Urinary bladder (tissue), 4 donors: ENCODE measurements at places on chromosomes 6 and 20. TPM values are rescaled to one million over a fixed set of nuclear protein-coding genes. Genes with fewer than 3 reads are reported as not detected.
A peak's percentile ranks its signal among the peaks of the same experiment; 100 is the strongest.

GRCh38 chr6:81820980-81821379, 68.5 kb upstream of the TENT5A start:
- DNase-seq: no peak

Gene GLP1R
- total RNA-seq: 0.58 TPM

Gene TSPO2
- total RNA-seq: not detected

Gene C4B
- 4.7 TPM for total RNA-seq

Gene DAAM2
- total RNA-seq: 21.1 TPM

Gene AVP
- total RNA-seq: not detected

Gene CLPSL2
- not detected for total RNA-seq

Gene ZC3H12D
- total RNA-seq: 1.2 TPM

Gene TMEM151B
- 0.48 TPM for total RNA-seq

GRCh38 chr6:90459225-90459758, 127.6 kb downstream of the MAP3K7 start:
- DNase-seq: no peak

GRCh38 chr6:96194675-96195074, 178.9 kb downstream of the FUT9 start:
- DNase-seq: no peak

DNA sequence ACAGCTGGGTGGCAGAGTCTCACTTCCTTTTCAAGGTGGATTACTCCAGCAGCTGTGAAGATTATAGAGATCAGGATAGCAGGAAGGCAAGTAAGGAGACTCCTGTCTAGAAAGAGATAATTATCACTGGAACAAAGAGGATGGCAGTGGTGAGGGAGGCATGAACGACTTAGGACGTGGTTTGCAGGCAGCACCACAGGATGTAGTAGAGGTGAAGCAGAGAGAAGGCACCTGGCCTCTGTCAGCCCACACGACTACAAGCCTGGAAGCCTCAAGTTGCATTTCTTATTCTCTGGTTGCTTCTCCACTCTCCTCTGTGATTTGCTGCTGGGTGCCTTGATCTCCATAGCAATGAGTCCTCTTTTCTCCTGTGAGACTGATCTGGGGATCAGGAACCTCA, 62.7 kb downstream of the TSHZ2 start:
- no peak for DNase-seq

- no peak for DNase-seq
These were observed 37.2 kb upstream of the PTPN1 start for GRCh38 chr20:50472693-50473664.

DNA sequence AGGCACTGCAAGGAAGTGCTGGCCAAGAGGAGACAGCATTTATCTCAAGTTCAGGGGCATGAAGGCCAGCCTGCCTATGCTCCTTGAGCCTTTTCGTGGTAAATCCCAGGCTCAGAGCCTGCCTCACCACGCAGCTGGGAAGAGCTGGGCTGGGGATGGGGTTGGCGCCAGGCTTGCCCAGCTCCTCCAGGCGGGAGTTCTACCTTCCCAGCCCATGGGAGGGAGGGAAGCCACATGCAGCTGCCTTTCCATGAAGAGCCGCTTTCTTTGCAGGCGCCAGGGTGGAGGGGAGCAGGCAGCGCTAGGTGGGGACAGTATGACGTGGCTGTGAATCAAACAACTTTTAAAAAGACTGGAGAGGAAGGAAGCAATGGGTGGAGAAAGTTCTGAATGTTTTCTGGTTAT, 19.5 kb upstream of the SIRT5 start:
- no peak for DNase-seq

DNA sequence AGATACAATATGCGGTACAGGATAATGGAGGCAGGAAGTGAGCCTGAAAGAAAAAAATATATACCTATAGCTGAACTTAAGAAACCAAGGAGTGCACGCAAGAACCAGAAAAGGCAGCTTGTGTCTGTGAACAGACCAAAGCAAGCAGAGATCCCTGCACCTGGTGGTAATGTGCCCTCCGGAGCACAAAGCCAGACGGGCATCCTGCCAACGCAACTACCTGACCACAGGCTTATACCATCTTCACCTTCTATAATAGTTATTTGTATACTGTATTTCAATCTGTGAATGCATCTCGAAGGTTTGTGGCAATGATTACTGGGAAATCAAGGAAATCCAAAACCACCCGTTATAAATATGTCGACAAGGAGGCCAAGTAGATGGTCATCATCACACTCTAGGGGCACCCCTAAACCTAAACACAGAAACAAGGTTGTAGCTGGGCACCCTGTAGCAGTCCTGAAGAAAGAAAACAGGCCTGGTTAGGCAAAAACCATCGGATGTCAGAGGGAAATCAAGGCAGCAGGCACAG, 801 bp downstream of the FBXL4 start:
- DNase-seq: peak; percentile 13

Gene CUL7
- 26.5 TPM for total RNA-seq

Gene LINC00237
- total RNA-seq: not detected

- no peak for DNase-seq
These were observed 6.3 kb downstream of the OR2A4 start for GRCh38 chr6:131694832-131695426.

DNA sequence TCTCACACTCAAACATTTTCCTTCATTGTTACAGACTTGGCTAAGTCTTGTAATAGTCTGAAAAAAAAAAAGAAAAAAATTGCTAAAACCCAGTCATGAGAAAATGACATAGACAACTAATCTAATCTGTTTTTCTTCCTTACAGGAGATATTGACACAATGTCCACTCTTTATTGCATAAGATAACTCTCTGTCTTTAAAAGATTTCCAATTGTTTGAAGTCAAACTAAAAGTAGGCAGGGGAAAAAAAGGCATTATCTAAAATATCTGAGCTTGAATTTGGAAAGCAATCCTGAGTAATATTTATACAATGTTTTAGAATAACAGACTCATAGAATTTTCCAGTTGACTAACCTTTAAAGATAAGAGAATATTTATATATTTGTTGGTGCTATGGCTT, 233.0 kb upstream of the CEP162 start:
- DNase-seq: no peak

GRCh38 chr6:111032484-111033140, 50.8 kb downstream of the RPF2 start:
- no peak for DNase-seq

- DNase-seq: no peak
These were observed 38.0 kb upstream of the PRSS35 start for GRCh38 chr6:83474309-83474708.

Gene RALY
- 53.9 TPM for total RNA-seq

- no peak for DNase-seq
These were observed 4.0 kb upstream of the NNAT start for GRCh38 chr20:37516811-37517750.

Gene PLEKHG1
- total RNA-seq: 39.5 TPM

Gene SLC16A10
- total RNA-seq: 5.4 TPM

GRCh38 chr6:1327630-1328029, 15.7 kb downstream of the FOXQ1 start:
- DNase-seq: no peak

GRCh38 chr6:53335224-53335994, 13.3 kb downstream of the ELOVL5 start:
- DNase-seq: no peak

DNA sequence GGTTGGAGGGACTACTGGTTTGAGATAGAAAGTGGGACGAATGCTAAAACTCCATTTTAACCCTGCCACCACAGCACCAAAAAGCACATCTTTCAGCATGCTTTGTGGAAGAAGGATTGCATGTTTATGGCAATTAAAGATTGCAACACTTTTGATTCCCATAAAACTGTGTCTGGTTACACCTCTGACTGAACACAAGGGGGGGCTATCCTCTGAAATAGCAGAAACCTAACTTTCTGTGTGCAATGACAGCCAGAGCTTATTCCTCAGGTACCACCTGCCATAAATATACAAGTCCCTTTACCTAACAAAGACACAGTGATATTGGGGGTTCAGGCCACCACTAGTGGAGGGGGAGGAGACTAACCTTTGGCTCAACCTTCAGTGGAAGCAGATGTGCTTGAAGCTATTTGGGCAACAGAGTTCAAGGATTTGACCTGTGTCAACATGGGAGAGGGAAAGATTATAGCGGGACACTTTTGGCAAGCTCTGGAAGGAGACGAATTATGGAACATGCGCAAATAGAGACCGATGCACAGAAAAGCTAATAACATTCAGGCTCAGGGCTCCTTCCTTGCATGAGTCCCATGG, 9.6 kb upstream of the PLG start:
- DNase-seq: no peak

DNA sequence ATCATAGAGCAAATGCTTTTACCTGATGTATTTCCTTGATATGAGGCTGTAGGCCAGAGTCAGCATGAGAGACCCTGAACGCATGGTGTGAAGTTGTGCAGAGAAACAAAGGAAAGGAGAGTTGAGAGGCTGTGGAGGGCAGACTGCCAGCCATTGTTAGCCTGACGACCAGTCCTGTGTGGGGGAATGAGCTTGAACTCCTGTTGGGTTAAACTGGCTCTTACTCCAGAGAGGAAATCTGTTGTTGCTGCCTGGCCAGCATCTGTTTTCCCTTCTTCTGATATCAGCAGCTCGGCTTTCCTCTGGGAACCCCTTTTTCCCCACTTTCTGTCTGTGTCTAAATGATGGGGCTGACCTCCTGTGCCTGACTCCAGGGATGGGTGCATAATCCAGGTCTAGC, 158.2 kb upstream of the ZFP64 start:
- DNase-seq: no peak

GRCh38 chr6:34315256-34315655, 66.5 kb upstream of the SMIM29 start:
- no peak for DNase-seq

Gene SERPINB6
- 58.8 TPM for total RNA-seq

Gene CPNE5
- total RNA-seq: 4.5 TPM

DNA sequence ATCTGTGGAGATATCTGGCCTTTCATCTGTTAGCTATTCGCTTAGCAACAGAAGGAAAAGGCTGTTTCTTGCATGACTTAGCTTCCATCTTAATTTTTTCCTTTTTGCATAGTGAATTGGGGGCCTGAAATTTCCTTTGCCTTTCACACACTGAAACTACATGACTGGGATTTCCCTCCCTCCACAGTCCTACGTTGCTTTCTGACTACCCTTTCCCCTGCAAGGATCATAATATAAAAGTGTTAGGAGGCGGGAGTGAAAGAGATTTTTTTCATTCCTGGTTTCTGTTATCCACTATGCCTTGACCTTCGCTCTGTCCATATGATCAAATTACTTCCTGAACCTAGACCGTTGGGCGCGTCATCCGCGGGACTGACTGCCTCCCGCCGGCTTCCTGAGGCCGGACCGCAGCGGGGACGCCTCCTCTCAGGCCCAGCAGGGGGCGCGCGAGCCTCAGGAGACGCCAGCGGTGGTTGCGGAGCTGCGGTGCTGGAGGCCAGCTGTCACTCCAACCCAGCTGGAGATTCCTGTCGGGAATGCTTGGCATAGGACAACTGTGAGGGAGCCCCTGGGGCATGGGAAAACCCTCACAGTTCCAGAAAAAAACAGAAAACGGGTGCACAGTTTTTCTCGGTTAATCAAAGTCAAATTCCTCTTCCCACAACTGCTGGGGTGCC, 55.6 kb downstream of the MEP1A start:
- DNase-seq: peak; percentile 29

- DNase-seq: no peak
These were observed 6.2 kb downstream of the DUSP22 start for GRCh38 chr6:298233-299103.

- DNase-seq: no peak
These were observed 12.0 kb downstream of the TMEM63B start for GRCh38 chr6:44139351-44139743.

DNA sequence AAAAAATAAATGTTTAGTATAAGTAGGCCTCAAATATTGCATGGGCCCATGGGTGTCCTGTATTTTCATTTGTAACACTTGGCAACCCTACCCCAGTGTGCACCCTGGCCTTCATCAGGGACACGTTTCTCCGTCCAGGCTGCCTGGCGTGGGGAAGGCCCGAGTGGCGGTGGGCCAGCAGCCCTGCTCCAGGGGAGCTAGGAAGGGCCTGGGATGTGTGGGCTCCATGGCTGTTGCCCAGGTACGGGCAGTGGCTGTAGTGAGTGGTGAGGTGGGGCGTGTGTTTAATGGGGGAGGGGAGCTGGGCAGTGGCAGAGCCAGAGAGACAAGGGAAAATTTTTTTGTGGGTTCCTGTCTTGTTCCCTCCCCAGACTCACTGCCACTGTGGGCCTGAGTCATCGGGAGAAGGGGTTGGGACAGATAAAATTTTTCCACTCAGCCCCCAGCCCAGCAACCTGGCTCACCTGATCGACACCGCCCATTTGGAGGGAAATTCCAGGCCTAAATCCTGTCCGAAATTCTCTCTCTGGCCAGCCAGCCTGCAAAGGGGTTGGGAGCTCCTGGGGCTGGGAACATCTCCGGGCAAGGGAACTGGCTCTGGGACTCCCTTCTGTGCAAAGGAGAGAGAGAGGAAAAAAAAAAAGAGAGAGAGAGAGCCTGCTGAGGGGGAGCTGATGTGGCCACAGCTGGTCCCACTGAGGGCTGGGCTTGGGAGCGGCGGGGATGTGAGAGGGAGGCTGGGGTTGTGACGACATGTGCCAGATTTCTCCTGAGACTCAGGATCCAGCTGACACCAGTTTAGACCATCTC, 32.5 kb upstream of the VEGFA start:
- no peak for DNase-seq

DNA sequence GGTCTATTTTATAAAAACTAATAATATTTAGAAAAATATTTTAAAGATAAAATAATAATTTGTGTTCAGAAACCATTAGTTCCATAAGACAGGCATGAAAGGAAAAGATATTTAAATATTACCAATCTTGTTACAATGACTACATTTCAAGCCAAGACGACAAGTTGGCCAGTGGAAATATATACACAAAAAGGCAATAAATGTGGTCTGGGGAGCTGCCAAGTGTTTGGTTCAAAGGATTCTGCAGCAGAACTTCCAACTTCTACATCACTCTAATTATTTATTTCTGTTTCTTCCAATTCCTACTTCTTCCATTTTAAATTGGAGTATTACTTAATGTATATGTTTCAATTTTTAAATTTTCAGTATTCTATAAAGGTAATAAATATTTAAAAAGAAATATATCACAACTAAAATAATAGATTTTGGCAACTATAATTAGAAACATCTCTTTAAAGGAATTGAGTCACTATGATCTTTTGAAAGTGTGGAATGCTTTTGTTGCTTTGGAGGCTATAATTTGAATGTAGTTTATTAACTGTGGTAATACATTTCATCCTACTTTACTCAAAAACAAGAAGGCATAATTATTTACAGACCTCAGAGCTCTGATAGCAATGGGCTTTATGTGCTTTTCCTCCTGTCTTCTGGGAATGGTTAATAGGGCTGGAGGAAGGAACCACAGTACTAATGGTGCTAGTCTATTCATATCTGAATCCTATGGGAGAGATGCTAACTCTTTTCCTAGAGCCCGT, 129.7 kb upstream of the FAM184A start:
- DNase-seq: no peak

Gene RIPPLY2
- total RNA-seq: 0.26 TPM

Gene PCMT1
- total RNA-seq: 65.5 TPM

- no peak for DNase-seq
These were observed 35.9 kb downstream of the DUSP22 start for GRCh38 chr6:328136-328670.

Gene ENPP1
- 45.3 TPM for total RNA-seq
